ENCODE measurements at places on chromosomes 3 and 15. TPM values are rescaled to one million over a fixed set of nuclear protein-coding genes. Genes with fewer than 3 reads are reported as not detected.

C3orf18 gene
- total RNA-seq, result 17.0 TPM

BDH1 gene
- total RNA-seq, result 86.6 TPM

TNFSF10 gene
- total RNA-seq, result 30.1 TPM

ZBED2 gene
- total RNA-seq, result 609 TPM

PPM1L gene
- 2.2 TPM for total RNA-seq

PAK6 gene
- 0.73 TPM for total RNA-seq

GAP43 gene
- not detected for total RNA-seq

SIDT1 gene
- 11.3 TPM for total RNA-seq

CCRL2 gene
- 1.4 TPM for total RNA-seq

CLEC3B gene
- total RNA-seq, result not detected

CNTN4 gene
- total RNA-seq, result not detected

RLBP1 gene
- not detected for total RNA-seq

CD200R1 gene
- total RNA-seq, result 4.1 TPM

CCR5 gene
- total RNA-seq, result 2.1 TPM

ISG20 gene
- 68.2 TPM for total RNA-seq

DTX3L gene
- total RNA-seq, result 39.6 TPM

GPR156 gene
- total RNA-seq, result not detected

ZNF774 gene
- 0.68 TPM for total RNA-seq

TEX9 gene
- 1.6 TPM for total RNA-seq

GMNC gene
- total RNA-seq, result not detected

SLC9A9 gene
- total RNA-seq, result 1.3 TPM

ITIH4 gene
- total RNA-seq, result 6.3 TPM

TMIE gene
- total RNA-seq, result 0.93 TPM

ATP13A4 gene
- total RNA-seq, result 2.7 TPM

LXN gene
- 8.1 TPM for total RNA-seq

KCNMB3 gene
- total RNA-seq, result 0.29 TPM

NR1I2 gene
- total RNA-seq, result 0.39 TPM

UBL7 gene
- 52.3 TPM for total RNA-seq

ECE2 gene
- not detected for total RNA-seq

A4GNT gene
- not detected for total RNA-seq

AGTR1 gene
- not detected for total RNA-seq

All from activated CD4-positive, alpha-beta memory T cell treated with anti-CD3 and anti-CD28 coated beads for 36 hours (primary cell).